NCI-H187 treated with DMSO at 0.1 percent for 48 hours (cell line): ENCODE measurements at places on chromosomes 16 and 17.
A peak's percentile ranks its signal among the peaks of the same experiment; 100 is the strongest.

GRCh38 chr16:1946495-1947368 is 3.7 kb upstream of the MSRB1 start:
- no peak for DNase-seq

GRCh38 chr17:51144266-51145022 is 8.9 kb upstream of the NME1 start:
- no peak for DNase-seq

DNA sequence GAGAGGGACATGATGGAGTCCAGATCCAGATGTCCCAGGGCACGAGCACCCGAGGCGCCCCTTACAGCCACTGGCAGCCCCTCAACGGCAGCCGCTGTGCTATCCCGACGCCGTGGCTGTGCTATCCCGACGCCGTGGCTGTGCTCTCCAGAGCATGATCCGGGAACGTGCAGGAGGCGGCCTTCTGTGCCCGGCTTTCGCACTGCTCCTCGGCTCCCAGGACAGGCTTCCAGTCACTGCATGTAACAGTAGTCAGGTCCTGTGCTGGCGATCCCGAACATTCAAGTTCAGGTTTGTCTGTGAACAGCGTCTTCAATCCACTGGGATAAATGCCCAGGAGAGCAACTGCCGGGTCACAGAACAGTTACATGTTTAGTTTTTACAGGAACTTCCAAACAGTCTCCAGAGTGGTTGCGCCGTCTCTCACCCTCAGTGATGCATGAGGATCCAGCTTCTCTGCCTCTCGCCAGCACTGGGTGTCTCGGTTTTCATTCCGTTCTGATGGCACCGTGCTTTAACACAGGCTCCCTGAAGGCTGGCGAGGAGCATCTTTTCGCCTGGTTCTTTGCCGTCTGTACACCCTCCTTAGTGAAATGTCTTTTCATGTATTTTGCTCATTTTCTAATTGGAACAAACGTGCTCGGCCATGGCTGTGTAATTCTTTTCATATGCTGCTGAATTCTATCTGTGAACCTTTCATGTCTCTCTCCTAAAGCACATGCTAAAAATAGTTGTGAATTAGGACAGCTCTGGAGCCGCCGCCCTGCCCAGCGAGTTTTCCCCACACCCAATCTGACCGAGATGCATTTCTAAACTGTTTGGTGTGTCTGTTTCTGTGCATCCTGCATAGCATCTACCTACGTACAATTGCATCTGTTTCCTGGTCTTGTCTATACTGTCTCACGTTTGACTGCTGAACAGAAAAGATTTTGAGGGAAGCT is 72.6 kb upstream of the METRNL start:
- DNase-seq, result no peak

DNA sequence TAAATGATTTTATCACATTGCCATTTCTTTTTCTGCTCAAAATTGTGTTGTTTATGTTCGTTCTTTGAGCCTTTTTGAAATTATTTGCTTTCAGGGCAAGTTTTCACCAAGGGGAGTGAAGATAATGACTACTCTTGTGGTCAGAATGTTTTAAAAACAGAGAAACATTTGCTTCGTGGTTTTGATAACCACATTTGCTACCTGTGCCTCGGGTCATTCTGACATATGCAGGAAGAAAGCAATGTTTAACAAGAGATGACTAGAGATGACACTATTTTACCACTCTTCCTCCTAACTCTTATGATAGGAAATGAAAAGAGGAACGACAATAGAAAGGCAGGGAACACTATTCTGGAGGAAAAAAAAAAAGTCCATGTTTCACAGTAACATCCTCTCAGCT is 1496.5 kb upstream of the GOT2 start:
- DNase-seq, result no peak

DNA sequence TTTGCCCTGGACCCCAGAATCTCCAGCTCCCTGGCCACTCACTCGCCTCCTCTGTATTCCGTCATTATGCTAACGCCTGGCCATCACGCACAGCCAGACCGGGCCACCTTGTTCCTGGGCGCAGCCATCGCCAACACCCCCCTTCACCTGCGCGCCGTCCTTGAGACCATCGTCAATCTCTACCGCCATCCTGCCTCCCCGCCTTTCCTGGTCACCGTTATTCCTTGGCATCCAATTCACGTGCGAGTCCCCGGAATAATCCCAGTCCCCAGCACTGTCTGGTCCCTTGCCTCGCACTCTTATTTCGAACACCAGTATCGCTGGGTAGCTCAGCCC is 541 bp downstream of the VKORC1 start:
- no peak for DNase-seq

GRCh38 chr17:8153031-8153451 is 837 bp upstream of the PER1 start:
- DNase-seq, result no peak

DNA sequence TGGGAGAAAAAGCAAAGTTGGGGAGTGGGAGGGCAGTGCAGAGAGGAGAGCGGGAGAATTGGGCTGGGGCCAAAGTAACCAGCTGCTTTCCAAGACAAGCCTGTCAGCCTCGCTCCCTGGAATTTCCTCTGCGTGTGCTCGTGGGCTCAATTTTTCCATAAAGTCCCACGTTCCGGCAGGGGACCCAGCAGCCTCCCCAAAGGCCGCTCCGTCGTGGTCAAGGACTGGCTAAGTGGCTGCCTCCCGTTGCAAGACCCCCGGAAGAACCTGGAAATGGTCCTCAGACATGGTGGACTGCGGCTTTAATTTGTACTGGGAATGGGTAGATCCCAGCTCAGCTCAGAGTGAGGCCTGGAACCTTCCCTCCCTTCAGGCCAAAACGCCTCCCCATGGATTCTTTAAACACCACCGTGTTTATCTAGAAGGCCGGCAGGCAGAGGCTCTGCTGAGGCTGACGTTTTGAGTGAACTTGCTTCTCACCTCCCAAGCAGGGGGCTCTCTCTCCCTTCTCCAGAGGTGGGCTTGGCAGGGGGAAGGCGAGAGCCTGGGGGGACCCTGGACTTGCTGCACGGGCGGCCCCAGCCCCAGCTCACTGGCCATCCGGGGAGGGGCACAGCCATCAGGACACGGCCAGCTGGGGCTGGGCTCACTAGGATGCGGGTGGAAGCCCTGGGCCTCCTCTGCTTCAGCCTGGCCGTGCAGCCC is 190.0 kb downstream of the C16orf95 start:
- DNase-seq, result no peak

DNA sequence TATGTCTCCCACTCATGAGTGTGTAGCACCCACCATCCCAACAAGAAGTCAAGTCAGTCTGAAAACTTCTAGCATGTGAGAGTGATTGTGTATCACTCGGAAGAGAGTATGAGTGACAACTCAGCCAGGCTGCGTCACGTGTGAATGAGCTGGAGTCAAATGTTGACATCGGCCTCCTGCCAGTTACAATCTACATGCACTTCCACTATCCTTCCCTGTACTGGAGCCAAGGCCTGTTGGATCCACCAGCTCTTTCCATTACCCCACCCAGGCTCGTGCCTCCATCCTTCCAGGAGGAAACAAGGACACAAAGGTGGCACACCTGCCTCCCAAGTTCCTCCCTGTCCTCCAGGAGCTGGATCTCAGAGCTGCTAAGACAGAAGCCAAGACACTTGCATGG is 64.5 kb downstream of the ASIC2 start:
- no peak for DNase-seq

GRCh38 chr16:6926341-6926740 is 406.3 kb upstream of the RBFOX1 start:
- DNase-seq, result no peak

DNA sequence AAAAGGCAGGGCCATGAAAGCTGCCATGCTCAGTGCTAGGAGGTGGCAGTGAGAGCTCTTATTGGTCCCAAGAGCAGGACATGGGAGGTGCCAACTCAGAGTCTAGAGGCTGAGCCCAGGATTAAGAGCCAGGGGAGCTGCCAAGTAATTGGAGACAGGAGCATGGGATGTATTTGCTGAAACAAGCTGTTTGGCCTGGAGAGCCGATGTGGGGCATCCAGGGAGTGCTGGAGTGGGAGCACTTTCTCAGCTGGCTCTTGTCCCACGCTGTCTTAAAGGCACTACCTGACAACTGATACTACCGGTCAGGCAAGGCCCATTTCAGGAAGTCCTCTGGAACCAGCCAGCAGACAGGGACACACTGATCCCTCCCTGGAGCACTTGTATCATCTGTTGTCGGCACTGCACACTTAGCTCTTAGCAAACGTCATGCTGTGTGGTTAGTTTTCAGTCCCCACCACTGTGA is 19.3 kb downstream of the ANKFN1 start:
- peak; percentile 83 for DNase-seq

GRCh38 chr17:48624118-48624517 is 2.0 kb downstream of the HOXB9 start:
- no peak for DNase-seq

GRCh38 chr16:12339686-12340085 is 363.2 kb downstream of the SNX29 start:
- DNase-seq, result no peak

DNA sequence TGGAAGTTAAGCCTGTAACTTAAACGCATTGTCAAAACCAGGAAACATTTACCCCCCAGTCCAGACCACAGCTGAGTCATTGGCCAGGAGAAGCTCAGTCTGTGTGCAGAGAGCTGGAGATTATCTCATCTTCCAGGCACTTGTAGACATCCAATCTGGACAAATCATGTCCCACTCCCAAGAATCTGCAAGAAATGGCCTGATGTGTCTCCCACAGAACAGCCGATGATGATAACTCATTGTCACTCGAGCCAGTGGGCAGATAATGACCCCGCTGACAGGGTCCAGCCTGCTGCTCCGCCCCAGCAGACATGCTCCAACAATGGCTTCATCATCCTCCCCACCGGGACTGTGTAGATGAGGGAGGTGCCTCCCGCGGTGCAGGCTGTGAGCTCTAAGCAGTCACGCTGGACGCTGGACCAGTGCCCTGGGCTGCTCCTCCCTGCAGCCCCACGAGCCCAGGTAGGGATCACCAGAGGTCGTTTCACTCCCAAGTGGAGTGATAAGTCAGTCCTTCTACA is 322.5 kb downstream of the C16orf95 start:
- DNase-seq, result no peak

- no peak for DNase-seq
These were observed 94.9 kb upstream of the MED13 start for GRCh38 chr17:62159994-62160393.

DNA sequence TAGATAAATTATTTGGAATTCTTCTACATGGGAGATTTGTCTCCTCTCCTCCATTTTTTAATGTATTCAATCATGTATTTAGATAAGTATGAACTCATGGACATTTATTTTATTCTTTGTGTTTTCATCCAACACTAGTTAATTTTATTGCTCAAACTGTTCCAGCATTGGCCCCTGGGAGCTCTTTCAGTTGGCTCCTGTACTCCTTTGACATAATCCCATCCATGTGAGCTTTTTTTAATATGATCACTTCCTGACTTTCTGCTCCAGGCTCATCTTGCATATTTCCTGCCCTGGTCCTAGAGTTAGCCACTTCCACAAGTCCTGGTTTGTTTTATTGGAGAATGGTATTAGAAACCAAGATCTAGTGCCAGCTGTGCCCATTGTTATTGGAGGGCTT is 419.0 kb upstream of the CDH11 start:
- no peak for DNase-seq

- DNase-seq, result no peak
These were observed 195.1 kb downstream of the CCDC182 start for GRCh38 chr17:57550016-57550415.

DNA sequence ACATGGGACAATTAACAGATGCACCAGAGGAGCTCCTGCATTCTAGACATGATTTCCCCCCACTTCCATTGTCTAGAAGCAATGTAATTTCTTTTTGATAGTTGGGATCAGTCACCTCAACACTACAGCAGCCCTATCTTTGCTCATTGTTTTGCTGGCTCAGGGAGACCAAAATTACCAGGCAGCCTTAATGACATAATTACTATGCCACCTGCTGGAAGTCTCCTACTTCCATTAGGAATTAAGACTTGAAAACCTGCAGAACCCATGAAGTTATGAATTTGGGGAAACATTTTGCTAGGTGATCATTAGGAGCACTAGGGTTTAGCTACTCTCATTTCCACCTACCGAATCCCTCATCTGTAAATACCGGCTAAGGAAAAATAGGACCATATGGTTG is 312.0 kb upstream of the CA10 start:
- no peak for DNase-seq

GRCh38 chr16:74830648-74831047 is 56.0 kb upstream of the FA2H start:
- DNase-seq, result no peak
